ENCODE measurements at places on chromosomes 12 and 14.

- DNase-seq, result no peak
Observed at GRCh38 chr12:2052826-2053678, at the start of gene CACNA1C. TSS of gene CACNA1C (plus strand) at chr12:2052987. CDS start at chr12:2053563, 576 bp downstream.

DNA sequence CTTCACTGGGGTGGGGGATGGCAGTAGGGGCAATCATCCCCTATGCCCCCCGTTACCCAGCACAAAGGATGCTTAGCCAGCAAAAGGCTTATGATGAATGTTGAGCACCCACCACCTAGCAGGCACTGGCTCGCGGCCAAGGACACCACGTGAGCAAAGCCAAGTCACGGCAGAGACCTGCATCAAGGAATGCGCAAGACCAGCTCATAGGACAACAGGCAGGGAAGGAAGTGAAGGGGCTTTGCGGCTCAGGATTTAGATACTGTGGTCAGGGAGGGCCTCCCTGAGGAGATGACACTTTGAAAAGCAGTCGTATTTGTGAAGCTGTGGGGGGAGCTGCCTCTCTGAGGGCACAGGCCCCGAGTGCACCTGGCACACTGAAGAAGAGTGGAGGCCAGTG, 32.8 kb downstream of the SH2B3 start:
- DNase-seq, result no peak

DNA sequence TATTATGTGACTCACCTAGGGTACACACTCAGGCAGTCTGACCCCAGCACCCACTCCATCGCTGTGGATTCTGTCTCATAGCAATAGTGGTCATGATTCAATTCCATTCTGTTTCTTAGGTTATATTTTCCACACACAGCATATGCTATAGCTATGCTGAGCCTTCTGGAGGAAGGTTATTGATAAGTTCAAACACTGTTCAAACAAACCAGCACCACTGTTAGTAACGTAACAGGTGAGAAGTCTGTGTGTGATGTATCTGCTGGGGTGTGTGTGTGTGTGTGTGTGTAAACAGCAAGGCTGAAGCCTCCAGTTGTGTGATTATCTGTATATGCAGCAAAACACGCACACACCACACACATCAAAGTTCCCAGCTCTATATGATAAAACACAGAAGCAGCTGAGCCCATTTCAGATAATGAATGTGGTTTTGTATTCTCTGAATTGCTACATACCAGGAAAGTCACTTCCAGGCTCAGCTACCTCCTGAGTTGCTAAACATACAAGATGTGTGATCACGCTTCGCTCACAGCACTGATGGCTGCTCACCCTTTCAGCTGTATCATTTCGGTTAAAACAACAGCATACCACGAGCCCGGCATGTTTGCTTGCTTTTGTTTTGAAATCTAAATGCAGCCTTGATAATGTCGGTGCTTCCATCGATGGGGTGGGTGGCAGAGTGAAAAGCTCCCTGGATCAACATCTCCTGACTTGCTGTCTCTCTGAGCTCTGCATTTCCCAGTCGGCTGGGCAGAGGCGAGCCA, 6.8 kb upstream of the SYNE3 start:
- no peak for DNase-seq

GRCh38 chr12:115103884-115104883, 420.2 kb upstream of the TBX3 start:
- DNase-seq, result no peak

GRCh38 chr12:62613081-62613480, 146.5 kb downstream of the MON2 start:
- no peak for DNase-seq

- DNase-seq, result no peak
Observed at GRCh38 chr12:38782359-38782758, 123.0 kb downstream of the CPNE8 start.

DNA sequence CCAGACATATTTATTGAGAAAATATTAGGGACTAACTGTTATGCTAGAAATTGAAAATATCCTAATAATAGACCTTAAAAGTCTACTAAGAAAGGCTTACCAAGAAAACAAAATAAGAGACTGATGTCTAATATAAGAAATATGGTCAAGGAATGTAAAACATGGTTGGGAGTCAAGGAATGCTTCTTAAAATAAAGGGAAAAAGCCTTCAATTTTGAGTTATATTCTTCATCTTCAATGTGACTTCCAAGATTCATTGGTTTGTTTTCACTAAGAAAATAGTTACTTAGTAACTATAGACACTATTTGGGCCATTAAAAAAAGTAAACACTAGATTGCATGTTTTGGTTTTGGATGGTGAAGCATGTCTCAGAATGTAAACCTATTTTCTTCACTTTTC, 88.1 kb upstream of the ETV6 start:
- DNase-seq, result no peak

DNA sequence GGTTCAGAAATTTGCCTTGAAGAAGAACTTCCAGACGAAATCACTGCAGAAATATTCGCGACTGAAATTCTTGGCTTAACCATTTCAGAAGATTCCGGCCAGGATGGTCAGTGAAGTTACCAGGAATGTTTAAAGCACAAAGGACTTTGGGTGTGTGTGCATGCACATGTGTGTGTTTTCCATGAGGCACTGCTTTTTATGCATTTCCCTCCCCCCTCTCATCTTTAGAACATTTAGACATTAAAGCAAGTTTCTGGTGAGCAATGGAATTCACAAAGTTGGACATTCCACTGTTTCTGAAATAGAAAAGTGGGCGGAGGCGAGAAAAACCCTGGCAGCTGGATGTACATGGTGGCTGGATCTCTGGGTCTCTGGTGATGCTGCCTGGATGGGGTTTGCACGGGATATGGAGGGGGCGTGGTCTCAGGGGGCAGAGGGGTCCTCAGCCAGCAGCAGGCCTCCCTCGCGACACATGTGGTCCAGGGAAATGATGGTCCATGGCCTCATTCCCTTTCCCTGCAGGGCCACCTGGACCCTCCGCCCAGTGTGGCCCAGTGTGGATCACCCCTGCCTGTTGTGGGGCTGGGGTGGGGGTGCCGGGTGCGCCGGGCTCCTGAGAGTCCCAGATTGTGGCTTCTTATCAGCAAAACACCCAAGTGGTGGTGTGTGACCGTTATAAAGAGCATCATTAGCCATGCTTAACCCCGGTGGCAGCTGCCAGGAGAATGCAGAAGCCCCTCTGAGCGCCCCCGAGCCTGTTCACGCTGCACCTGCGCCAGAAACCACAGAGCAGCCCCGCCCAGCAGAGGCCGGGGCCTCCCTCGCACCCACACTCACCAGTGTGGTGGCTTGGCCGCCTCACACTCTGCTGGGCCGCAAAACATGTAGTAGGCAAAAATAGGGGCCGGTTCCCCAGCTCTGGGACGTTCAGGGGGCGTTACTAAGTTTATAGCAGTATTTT, 17.8 kb upstream of the BCL7A start:
- DNase-seq, result no peak

DNA sequence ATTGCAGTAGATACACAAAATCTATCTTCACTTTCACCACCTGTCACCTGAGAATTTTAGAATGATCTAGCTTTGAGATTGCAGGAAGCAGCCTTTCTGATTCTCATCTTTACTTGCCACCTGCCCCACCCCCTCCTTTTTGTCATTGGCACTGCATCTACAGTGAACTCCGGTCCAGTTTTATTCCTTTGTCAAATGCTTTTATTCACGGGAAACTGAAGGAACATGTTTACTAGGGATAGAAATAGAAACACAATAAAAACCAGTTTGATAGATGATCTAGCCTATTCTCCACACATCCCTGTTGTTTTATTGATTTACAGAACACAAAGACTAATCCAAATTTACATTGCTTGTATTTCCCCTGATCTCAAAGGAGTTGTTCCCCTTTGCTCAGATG, 471.7 kb upstream of the STXBP6 start:
- DNase-seq, result no peak

GRCh38 chr14:21723431-21724045, 49.9 kb upstream of the OR4E1 start:
- no peak for DNase-seq

GRCh38 chr14:101184104-101184455, 280.6 kb upstream of the RTL1 start:
- no peak for DNase-seq

- no peak for DNase-seq
Observed at GRCh38 chr14:103862393-103862782, 15.0 kb upstream of the PPP1R13B start.

- no peak for DNase-seq
Observed at GRCh38 chr14:102218688-102219087, 79.0 kb downstream of the WDR20 start.

DNA sequence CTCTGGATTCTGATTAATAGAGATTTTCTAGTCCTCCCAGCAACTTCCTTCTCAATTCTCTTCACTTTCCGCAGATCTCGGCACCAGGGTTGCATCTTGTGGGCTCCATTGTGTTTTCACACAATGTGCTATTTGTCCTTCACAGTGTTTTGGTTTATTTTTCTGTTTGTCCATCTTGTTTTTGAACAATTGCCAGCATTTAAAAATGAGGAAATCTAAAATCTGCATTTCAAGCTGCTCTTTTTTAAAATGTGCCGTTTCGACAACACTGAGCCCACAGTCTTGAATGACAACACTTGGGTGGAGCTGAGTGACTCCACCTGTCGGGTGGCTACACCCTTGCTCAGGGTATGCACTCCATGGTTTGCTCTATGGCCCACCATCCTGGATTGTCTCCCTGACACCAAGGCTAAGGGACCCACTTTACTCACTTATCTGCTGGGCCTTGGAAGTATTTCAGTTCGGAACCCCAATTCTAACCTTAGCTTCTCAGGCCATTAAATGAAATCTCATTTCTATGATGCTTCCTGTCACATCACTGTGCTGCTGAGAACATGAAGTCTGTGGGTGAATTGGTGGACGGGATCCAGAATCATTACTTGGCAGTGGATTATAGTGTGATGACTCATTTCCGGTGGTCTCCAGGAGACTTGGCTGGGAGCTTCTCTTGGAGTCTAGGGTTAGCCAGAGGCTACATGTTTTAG, 3.4 kb upstream of the MYRFL start:
- DNase-seq, result no peak

Data from stimulated activated CD4-positive, alpha-beta T cell treated with anti-CD3 and anti-CD28 coated beads, TNF-alpha, amount 100 ng/mL, for 4 hours (primary cell).